ENCODE measurements at places on chromosomes 1 and 21. TPM values are rescaled to one million over a fixed set of nuclear protein-coding genes. Genes with fewer than 3 reads are reported as not detected.

OPTC gene
- not detected for total RNA-seq

TMEM69 gene
- 14.4 TPM for total RNA-seq

CDC7 gene
- total RNA-seq = 8.3 TPM

SLC30A2 gene
- 0.93 TPM for total RNA-seq

LCE7A gene
- total RNA-seq = not detected

KLHDC8A gene
- total RNA-seq = 0.22 TPM

MYOG gene
- 480 TPM for total RNA-seq

KCNJ6 gene
- 0.93 TPM for total RNA-seq

ETV3L gene
- not detected for total RNA-seq

KAZN gene
- 5.1 TPM for total RNA-seq

Data from muscle of leg (tissue), 16 donors.